ENCODE measurements at places on chromosomes 4 and X.

DNA sequence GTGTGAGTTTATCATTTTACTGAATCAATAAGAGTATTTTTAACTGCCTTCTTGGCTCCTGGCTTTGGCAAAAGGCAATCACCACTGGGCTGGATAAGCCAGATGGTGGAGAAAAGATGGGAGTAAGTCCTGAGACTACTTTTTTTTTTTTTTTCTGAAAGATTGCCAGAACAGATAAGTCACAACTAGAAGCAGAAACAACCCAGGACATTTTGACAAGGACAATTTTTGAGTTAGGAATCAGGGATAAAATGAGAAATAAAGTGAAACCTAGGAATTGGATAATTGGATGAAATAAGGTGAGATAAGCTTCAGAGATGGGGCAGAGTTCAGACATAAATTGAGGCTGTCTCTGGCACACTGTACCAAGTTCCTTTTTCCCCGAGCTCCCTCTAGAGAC lies 471.0 kb downstream of the KLHL13 start:
- DNase-seq, result no peak

- DNase-seq, result no peak
These were observed 49.5 kb downstream of the USP53 start for GRCh38 chr4:119261986-119262385.

DNA sequence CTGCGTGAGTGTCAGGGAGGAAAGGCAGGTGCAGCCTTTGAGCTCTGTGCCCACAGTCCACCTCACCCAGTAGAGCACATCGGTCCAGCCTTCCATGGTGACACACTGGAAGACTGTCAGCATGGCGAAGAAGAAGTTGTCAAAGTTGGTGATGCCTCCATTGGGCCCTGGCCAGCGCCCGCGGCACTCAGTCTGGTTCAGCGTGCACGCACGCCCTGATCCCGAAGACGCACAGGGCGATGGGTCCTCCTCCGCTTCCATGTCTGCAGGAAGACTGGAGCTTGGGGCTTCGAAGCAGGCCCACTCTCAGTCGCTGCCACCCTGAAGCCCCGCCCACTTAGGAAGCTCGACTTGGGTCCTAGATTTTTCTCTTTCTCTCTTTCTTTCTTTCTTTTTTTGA lies 5.0 kb downstream of the CACNA1F start:
- DNase-seq, result no peak

DNA sequence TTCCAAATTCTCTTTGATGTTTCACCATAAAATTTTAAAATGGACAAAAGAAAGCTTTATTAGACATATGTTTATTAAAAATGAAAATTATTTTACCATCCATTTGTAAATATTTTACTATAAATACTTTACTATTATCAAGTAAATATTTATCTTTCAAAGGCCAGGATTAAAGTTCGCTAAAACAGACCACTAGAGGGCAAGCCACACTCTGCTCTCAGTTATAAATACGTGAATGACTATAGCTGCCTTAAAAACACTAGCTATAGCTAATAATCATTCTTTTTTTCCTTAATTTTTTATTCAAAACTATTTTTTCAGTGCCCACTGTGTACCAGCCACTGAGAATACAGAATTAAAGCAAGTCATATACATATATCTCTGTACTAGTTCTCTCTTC lies 38.6 kb downstream of the UNC5C start:
- no peak for DNase-seq

DNA sequence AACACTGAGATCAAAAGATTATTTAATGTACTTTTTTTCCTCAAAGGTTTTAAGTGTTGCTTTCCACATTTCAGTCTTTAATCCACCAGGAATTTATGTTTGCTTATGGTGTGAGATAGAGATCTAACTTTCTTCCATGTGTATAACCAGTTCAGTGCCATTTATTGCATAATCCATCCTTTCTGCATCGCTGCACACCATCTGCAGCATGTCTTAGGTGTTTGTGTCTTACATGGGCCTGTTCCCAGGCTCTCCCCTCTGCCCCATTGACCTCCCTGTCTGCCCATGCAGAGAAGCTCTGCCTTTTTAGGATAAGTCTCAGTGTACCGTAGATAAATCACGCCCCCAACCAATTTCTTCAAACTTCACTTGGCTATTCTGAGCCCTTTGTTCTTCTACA lies 30.3 kb downstream of the NSDHL start:
- DNase-seq, result no peak

- DNase-seq, result no peak
These were observed 178.2 kb downstream of the PTTG2 start for GRCh38 chr4:38138363-38138762.

DNA sequence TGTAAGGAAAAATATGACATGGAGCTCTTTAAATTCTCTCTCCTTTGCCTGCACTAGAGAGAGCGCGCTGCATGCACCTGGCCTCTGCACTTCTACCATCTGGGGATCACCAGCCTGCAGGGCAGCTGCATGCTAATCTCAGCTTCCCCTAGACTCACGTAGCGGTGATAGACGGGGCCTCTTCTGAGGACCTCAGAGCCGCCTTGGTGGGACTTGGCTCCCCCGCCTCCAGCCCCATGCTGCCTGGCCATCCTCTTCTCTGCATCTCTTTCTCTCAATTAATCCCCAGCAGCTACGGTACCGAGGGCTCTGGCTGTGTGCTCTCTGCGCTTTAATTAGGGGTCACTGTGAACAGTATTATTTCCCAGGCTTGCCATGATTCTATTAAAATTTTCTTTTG lies 52.8 kb upstream of the PSAPL1 start:
- no peak for DNase-seq

GRCh38 chr4:56622176-56622575 lies 58.9 kb downstream of the HOPX start:
- no peak for DNase-seq

- no peak for DNase-seq
These were observed 51.9 kb upstream of the DHRSX start for GRCh38 chrX:2552621-2553201.

- DNase-seq, result no peak
These were observed 103.2 kb downstream of the HMX1 start for GRCh38 chr4:8768357-8768999.

- DNase-seq, result no peak
These were observed at the start of gene F8 for GRCh38 chrX:155022585-155022984. TSS of gene F8 (minus strand) at chrX:155022723. CDS start at chrX:155022552, 171 bp downstream.

- DNase-seq, result no peak
These were observed 27.1 kb downstream of the CENPE start for GRCh38 chr4:103171006-103171405.

DNA sequence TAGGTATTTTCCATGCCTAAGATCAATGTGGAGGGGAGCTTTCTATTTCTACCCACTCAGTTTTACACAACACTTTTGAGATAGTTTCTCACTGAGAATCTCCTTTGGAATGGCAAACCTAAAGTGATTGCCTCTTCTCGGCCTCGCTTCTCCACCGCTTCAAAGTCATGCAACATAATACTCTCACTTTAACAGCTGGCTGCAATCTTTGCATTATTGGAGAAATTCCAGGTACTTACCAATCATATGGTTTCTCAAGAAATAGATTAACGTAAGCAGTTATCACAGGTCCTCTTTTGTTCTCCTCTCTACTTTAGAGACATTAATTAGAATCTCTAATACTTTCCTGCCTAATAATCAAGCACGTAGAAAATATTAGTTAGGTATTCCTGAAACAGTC lies 3.7 kb upstream of the IL13RA2 start:
- no peak for DNase-seq

DNA sequence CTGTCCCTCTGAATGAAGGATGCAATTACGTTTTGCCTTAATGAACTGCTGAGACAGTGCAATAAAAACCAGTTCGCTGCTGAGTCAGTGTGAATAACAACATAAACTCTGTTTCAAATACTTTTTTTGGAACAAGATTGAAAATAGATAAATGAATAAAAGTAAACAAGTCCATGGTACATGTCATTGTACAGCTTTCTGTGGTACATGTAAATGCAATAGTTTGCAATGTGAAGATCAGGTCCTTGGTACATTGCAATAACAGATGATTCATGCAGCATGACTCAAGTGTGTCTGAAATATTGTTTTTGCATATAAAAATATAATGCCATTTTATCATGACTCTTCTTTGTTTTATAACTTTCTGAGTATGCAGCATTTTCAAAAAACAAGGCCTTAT lies 193.4 kb upstream of the PACRGL start:
- no peak for DNase-seq

- DNase-seq, result no peak
These were observed 50.8 kb downstream of the ANXA3 start for GRCh38 chr4:78602334-78602733.
